Fibroblast of mammary gland (primary cell): ENCODE measurements at places on chromosomes 5 and 9.

GRCh38 chr9:15389173-15389572 is 33.5 kb upstream of the SNAPC3 start:
- DNase-seq, result no peak

DNA sequence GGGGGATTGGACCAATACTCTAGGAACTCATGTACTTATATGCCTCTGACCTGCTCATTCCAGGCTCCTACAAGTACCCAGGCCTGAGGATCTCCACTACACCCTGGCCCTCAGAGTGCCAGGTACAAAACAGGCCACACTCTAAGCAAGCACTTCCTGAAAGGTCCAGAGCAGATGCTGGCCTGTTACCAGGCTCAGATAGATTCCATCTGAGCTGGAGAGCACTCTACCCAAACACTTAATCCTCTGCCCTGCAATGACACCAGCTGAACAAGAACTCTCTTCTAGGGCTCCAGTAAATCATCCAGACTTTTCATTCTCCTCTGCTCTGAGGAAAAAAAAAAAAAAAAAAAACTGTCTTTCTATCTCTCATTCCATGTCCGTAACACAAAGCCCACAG is 2.9 kb downstream of the P4HA2 start:
- peak; percentile 31 for DNase-seq

- no peak for DNase-seq
These were observed 47.3 kb upstream of the SUB1 start for GRCh38 chr5:32538031-32538547.

GRCh38 chr5:26791021-26791420 is 247.4 kb downstream of the CDH9 start:
- DNase-seq, result no peak

GRCh38 chr5:75566710-75567309 is 44.4 kb upstream of the ANKDD1B start:
- DNase-seq, result peak; percentile 95

DNA sequence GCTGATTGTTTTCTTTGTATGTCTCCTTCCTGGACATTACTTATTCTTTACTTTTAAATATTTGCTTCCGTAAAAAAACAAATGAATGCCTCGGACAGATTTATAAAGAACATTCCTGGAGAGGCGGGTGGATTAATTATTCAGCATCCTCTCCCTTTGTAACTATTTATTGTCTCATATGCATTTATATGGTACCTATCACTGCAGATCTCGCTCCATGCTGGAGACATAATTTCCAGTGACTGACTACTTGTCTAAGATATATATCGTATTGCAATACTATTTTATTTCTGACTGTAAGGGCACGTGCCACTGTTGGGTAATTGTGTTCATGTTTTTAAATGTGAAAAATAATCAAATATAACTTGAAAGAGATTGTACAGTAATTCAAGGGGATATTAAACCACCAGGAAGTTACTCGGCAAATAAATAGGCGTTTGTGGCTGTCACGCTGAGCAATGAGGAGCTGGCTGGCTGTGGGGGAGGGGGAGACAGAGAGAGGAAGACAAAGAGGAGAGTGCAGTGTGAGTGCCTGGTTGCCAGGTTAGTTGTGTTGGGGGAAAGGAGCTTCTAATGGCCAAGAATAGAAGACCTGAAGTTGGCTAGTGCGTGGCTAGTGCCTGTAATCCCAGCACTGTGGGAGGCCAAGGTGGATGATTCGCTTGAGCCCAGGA is 131.8 kb upstream of the GABRP start:
- DNase-seq, result no peak

- no peak for DNase-seq
These were observed 784 bp downstream of the MAMDC4 start for GRCh38 chr9:136852664-136853595.

GRCh38 chr9:119758990-119759389 is 389.8 kb upstream of the BRINP1 start:
- no peak for DNase-seq

DNA sequence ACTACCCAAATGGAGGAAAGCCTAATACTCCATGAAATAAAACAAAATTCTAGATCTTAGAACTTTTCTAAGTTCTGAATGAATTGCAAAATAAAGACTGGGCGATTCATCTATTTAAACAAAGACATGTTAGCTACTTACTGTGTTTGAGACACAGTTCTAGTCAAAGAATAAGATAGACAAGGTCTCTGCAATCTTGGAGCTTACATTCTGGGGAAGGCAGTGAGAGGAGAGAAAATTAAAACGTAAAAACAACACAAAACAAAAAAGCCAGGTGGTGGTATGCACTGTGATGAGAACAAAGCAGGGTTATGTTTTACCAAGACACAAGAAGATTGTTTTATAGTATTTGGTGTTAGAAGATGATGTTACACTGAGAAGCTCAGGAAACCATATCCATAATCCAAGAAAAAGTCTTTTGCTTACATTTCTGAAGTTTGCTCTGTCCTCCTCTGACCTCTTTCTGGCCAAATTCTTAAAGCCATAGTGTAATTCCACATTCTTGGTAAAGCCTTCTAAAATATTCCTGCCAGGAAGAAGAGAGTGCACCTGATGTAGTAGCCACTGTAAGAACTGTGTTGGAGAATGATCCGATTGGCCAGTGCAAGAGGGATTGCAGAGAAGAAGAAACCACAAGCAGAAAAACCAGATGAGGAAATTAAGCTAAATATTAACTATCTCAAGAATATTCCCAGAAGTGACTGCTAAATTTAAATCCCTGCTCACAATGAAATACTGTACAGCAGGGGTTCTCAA is 218.4 kb downstream of the PCSK1 start:
- DNase-seq, result no peak

DNA sequence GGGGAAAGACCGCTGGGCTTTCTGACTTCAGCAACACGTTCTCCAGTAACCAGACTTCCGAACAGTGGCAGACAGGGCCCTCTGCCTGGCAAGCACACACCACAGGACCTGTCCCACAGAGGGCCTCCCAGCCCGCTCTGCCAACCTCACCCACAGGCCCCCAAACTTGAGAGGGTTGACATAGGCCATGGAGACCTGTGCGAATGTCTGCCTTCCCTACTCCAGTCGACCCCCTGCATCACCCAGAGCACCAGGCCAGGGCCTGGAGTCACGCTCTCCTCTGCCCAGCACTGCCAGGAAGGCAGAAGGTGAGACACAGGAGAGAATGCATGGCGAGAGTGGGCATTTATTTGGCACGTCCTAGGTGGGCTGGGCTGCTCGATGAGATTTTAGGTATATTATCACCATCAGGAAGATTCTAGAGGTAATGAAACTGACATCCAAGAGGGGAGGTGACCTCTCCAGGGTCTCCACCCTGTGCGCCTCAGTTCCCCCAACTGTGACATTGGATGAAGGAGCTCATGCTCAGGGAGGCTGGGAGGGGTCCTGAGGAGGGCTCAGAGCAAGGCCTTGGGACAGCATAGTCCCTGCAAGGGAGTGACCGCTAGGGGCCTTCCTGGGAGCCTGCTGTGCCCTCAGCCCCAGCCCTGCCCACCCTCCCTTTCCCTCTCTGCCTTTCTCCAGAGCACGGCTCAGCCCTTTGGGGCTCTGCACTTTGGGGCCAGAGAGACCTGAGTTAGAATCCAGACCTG is 54.9 kb downstream of the DUSP1 start:
- DNase-seq, result no peak

GRCh38 chr5:165143741-165144140 is 1638.3 kb downstream of the MAT2B start:
- DNase-seq, result no peak

GRCh38 chr5:139975942-139976341 is 67.2 kb downstream of the NRG2 start:
- DNase-seq, result no peak

DNA sequence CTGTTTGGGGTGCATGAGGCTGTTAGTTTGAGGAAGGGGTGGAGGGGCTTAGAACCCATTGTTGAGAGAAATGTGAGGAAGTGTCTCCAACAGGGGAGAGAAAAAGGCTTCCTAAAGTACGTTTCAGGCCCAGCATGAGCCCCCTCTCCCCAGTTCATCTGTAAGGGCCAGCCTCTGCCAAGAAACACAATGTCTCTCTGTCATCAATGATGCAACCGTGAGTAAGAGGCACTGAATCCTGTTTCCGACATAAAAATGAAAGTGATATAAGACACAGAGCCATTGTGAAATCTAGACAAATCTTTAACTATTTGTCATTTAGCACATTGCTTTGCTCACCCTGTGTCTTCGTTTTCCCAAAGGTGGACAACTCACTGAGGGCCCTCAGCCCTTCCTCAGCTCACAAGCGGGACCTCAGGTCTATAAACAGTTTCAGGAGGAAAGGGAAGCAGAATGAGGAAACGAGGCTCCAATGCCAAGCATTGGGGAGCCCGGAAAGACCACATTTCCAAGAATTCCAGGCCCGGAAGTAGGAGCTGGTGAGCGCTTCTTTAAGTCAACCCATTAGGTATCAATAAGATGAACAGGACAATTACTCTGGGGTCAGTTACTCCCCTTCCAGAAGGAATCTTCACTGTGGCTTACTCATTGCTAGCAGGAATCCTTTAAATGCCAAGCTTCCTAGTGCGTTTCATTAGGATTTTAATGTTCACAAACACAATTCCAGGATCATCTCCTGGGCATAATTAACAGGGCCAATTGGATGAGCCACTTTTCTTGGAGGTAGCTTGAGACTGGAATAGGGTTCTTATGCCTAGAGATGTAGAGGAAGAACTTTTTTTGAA is 59.0 kb upstream of the KLF4 start:
- peak; percentile 97 for DNase-seq

GRCh38 chr9:87245271-87245670 is 252.4 kb upstream of the DAPK1 start:
- DNase-seq, result no peak

DNA sequence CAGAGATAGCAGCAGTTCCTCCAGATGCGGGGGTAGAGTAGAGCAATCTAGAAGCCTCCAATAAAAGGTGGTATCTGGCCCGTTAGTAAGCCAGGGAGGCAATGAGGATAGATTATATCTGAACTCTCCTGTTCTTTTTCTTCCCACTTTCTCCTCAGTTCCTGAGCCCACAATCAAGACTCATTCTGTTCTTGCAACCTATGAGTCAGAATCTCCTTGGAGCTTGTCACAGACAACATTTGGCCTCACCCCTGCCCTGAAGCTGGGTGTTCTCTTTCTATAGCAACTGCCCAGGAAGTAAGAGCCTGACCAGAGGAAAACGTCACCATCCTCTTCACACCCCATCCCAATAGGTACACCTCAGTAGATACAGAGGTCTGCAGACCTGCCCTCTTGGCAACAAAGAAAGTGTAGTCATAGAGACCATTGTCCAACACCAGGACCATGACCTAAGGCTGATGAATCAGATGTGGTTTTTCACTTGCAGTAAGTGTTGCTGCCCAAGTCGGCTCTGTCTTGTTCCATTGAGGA is 76.3 kb upstream of the PCA3 start:
- DNase-seq, result peak; percentile 94

DNA sequence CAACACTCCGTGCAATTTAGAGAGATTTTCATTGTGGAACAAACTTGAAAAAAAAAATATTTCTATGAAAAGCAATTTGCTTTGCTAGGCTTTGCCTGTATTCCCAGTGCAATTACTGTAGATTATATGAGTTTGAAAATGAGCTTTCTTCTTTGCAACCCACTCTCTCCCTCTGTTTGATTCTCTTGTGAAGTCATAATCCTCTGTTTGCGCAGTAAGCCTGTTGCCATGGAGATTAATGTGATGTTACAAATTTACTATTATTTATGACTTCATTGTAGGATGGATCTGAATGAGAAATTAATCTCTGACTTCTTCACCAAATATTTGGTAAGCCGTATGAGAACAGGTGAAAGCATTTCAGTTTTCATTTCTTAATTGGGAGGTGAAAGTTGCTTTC is 320.3 kb downstream of the SPATA31D1 start:
- DNase-seq, result no peak

GRCh38 chr9:98038958-98039357 is 17.6 kb upstream of the NANS start:
- no peak for DNase-seq

- no peak for DNase-seq
These were observed 29.0 kb downstream of the PSAT1 start for GRCh38 chr9:78325846-78326360.

DNA sequence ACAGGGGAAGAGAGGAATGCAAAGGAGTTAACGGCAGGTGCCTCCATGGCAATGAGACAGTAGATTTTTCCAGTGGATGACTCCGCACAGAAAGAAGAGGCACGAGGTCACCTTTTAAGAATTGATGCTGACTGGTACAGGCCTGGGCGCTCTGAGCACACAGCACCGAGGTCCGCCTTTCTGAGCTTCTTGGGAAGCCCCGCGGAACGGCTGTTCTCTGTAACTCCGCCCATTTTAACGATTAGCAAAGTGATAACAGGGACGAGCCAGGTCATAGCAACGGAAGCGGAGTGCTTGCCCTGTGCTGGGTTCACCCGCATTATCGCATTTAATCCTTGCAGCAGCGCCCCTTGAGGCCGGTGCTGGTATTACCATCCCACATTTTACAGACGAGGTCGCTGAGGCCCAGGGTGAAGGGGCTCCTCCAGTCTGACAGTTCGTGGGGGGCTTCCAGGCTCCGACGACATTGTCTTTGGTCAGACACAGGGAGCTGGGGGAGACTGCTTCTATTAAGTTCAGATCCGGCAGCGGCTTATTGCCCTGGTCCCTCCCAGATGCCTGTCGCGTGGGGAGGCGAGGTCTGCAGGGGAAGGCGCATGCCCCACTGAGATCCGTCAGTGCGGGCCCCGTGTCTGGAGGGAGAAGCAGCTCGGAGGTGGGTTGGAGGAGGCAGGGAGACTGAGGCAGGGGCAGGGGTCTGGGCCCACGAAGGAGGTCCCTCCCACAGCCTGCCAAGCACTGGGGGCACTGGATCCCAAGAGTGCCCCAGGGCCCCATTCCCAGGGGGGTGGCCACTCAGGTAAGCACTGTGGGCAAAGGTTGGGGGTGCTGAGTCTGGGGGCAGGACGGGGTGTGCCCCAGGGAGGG is 22.3 kb upstream of the HMCN2 start:
- DNase-seq, result peak; percentile 41

- DNase-seq, result peak; percentile 16
These were observed 158.6 kb downstream of the MELK start for GRCh38 chr9:36731068-36731956.

- no peak for DNase-seq
These were observed 67.8 kb downstream of the ZNF354C start for GRCh38 chr5:179128041-179128365.

- DNase-seq, result no peak
These were observed 162.1 kb downstream of the FSTL4 start for GRCh38 chr5:133450286-133450685.

DNA sequence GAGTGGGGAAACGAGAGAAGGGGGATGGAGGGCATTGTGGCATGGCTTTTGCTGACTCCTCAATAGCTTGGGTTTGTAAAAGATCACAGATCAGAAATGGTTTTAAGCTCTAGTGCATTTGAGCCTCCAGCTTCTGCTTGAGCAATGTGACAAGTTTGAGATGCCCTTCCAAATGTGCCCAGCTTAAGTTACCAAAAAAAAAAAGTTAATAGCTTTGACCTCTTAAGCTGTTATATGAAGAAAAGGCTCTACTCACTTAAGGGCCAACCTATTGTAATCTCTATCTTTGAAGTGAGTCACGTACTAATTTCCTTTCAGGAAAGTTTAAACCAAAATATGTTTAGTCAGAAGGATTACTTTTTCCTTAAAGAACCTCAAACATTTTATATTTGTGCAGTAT is 428.8 kb upstream of the ACTBL2 start:
- no peak for DNase-seq

- DNase-seq, result no peak
These were observed 2.8 kb upstream of the CCDC125 start for GRCh38 chr5:69335341-69335935.
